Right cardiac atrium (tissue), 5 donors: ENCODE measurements at places on chromosomes 7 and 10.

DNA sequence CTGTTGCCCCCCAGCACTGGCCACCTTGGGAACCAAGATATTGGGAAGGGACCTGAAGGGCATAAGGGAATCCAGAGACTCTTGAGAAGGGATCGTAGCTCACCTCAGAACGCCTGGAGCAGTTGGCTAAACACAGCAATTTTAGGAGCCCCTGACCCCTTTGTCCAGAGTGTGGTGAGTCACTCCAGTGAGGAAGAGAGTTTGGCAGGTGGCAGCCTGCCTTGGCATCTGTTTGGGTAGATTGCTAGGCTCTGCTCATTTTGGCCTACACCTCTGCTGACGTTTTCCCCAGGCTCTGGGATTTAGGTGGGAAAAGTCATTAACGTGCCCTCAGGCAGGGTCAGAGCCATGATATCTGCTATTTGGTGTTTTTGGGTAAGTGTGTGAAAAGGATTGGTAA is 100.6 kb downstream of the GRB10 start:
- no peak for DNase-seq

DNA sequence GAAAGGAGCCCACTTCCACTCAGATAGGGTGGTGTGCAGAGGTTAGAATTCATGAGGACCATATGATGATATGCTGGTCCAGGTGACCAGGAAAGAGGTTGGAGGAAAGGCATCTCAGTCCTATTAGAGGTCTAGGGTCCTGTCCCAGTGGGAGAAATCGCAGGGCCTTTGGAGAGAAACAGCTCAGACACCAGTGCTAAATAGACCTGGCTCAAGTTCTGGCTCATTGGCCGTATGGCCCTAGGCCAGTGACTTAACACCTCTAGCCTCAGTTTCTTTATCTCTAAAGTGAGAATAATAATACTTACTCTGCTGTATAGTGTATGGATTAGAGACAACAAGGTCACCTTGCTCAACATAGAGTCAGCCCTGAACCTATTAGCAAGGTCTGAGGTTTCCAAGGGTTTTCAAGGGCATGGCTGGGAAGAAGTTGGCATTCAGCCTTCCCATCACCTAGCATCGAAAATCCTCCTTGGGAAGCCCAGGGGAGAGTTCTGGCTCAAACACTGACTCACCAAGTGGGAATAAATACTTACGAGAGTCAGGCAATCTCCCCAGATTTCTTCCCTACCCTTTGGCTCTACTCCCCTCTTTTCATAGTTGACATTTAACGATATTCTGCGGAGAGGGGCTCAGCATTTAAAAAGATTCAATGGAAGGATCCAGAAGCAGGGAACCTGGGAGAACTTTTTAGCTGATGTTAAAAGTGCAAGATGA is 473.1 kb upstream of the PODXL start:
- no peak for DNase-seq

DNA sequence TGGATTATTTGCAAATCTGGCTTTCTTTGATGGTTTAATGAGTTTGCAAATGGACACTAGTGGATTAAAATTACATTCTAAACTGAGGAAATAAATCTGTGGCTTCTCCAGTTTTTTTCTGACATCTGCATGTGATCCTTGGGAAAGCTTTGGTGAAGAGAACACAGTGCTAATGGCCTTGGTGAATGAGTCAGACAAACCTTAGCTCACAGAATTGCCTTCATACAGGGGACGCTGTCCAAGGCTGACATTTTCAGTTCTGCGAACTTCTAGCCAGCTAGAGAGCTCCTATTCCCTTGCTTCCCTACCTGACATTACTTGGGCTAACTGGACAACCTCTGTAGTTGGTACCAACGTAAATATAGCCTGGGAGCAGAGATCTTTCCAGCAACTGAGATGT is 21.2 kb downstream of the BMPER start:
- no peak for DNase-seq

DNA sequence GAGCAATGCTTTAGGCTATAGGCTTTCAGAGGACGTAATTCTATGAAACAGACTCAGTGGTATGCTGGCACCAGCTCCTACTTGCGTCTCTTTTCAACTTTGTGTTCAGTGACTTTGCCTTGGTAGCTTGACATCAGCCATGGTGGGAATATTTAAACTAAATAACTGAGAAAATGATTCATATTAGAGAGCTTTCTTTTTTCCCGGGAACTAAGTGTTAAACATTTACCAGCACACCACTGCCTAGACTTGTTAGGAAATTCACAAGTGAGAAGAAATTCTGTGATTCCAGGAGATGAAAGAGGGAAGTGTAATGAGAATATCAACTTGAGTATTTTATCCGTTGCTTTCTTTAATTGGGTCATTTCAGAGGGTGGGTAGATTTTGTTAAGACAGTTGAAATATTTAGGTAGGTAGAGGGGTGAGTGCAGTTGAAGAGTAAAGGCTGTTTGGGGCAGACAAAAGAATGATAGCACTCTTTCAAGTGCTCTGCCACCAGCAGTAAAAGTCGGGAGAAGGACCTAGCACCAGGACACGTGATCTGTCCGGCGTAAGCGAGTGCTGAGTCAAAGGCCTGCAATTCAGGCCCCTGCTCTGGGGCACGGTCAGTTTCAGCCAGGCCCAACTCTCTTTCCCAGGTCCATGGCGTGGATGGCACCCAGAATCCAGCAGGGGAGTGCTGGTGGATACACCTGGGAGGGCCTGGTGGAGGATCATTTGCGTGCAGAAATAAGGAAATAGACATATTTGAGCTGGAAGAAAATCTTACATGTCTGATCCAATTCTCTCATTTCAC is 206.3 kb downstream of the SNX10 start:
- DNase-seq = no peak

DNA sequence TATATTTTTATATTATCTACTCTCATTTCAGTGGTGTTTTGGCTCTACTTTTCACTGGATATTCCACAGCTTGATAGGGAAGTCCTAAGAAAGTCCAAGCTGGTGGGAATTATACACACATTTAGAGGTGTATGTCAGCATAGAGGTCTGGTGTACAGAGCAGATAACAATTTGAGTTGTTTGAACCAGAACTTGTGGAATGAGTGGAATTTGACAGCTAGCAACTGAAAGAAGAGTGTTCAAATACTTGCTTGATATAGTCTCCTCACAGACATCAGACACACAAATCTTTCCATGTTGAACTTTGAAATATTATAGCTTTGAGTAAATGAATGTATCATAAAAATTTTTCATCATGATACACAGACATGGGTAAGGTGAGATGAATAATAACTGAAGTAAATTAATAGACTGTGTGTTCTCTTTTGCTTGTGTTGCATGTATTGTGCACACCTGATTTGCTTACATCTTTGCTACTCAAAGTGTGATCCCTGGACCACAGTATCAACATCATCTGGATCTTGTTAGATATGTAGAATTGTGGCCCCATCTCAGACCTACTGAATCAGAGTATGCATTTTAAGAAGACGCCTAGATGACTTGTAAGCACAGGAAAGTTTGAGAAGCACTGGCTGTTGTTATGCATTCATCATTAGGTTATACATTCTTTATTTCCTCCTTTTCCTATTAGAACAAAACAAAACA is 91.5 kb downstream of the ABCA13 start:
- DNase-seq = no peak

- no peak for DNase-seq
Measured at GRCh38 chr10:61465901-61466632, 12.9 kb upstream of the TMEM26 start.

GRCh38 chr7:69714886-69715576 is 116.8 kb downstream of the AUTS2 start:
- no peak for DNase-seq

GRCh38 chr7:79820387-79820786 is 314.2 kb upstream of the GNAI1 start:
- DNase-seq = peak; percentile 68

DNA sequence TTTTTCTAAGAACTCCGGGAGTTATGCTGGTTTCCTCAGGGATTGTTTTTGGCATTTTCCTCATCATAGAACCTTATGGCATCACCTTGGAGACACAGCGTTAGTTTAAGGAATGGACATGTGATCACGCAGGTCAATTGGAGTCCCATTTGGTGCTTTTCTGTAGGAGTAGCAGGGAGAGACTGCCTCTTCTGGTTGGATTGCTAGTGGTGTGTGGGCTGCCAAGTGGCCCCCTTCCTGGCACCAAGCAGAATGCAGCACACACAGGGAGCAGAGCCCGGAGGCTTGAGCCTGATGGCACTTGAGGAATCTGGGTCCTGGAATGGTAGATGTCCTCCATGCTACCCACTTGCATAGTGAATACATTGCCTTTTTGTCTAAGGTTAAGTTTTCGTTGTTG is 57.9 kb downstream of the SDK1 start:
- no peak for DNase-seq

GRCh38 chr10:85575441-85575840 is 791.2 kb downstream of the GRID1 start:
- no peak for DNase-seq

GRCh38 chr7:33694006-33694405 is 211.3 kb upstream of the BMPER start:
- no peak for DNase-seq

DNA sequence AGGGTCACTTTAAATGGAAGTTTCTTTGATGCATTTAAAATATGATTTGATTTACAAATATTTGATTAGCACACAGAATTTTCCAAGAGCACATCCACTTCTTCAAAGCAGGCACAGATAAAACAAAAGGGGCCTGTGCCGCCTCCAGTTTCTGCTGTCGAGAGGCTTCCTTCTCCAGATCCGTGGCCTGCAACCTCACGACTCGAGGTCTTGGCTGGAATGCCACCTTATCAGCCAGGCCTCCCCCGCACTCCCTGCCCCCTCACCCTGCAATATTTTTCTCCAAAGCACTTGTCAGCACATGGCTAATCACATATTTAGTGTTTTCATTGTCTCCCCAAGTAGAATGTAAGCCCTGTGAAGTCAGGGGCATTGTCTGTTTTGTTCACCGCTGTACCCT is 12.5 kb downstream of the PYROXD2 start:
- DNase-seq = no peak

GRCh38 chr7:142784716-142785115 is 13.9 kb downstream of the PRSS2 start:
- no peak for DNase-seq

DNA sequence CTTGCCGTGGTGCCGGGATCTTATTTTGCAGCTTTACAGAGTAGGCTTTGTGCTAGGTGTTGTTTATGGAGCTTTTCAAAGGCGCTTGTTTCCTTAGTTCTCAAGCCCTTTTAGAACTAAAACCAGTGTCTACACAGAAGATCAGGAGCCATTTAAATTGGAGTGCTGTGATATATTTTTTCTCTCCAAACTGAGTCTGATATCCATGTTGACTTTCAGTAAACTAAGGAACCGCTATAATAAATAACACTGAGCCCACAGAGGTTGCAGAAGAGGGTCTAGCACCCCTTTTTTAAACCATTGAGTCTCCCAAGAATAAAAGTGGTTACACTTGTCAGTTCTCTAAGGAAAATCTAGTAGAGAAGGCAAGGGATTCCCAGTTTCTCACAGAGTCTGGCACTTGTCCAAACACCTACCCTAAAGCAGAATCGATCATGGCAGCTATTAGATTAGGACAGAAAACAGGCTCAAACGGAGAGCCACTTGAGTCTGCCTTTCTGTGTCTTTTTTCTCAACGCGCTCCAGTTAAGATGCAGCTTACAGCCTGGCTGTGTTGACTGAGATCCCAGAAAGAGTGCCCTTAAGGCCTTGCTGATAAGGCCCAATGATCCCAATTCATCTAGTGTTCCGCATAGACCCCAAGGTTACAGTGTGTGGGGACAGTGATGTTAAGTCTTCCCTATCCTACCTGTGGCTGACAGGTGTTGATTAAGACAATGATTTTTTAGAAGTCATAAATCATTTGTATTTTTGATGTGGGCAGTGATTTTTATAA is 804 bp downstream of the TMEM106B start:
- DNase-seq = no peak

GRCh38 chr10:9076066-9076465 is 1021.6 kb downstream of the GATA3 start:
- no peak for DNase-seq

DNA sequence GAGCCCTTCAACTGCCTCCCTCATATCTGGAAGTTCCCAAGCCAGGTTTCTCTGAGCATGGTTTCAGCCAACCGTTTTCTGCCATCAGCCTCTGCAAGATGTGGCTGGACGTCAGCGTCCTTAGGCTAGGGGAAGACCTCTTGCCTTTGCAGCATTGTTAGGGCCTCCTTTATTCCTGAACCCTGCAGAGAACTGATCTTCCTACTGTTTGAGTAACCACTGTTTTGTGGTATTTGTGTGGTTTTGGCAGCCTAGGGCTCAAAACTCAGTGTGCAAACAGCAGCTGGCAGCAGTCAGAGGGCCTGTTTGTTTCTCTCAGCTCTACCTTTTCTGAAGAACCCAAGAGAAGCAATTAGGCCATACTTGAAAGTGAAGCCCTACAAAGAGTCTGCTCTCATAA is 83.4 kb upstream of the SEMA3E start:
- no peak for DNase-seq

GRCh38 chr7:18721429-18721828 is 225.9 kb downstream of the HDAC9 start:
- no peak for DNase-seq

GRCh38 chr7:90025771-90026170 is 128.5 kb upstream of the STEAP1 start:
- no peak for DNase-seq

- DNase-seq = no peak
Measured at GRCh38 chr7:50226145-50226544, 78.4 kb upstream of the IKZF1 start.

DNA sequence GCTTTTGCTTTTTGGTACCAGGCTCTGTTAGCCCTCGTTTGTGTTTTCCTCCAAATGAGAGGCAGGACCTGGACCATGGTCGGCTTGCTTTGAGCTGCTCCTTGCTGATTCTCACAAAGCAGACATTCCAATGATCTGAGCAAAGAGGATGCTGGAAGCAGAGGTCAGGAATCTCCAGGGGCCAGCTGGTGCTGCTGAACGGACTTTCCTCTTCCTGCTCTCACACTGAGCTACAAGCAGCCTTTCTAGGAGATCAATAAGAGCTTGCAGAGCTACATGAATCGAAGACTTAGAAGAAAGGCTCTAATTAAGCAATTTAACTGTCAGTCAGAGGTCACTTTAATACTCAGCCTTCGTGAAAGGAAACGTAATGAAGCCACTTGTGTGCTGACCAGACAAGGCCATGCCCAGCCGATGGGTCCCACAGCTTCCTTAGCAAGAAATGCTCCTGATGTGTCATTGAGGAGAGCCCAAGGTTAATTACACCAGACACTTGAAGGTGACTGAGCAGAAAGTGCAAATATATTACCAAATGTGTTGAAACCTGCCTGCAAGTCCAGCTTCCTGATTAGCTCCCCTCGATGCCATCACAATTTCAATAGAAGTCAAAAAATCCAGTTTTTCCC is 151.3 kb upstream of the RSU1 start:
- DNase-seq = peak; percentile 63

GRCh38 chr10:105358911-105359310 is 717.8 kb downstream of the SORCS3 start:
- no peak for DNase-seq

DNA sequence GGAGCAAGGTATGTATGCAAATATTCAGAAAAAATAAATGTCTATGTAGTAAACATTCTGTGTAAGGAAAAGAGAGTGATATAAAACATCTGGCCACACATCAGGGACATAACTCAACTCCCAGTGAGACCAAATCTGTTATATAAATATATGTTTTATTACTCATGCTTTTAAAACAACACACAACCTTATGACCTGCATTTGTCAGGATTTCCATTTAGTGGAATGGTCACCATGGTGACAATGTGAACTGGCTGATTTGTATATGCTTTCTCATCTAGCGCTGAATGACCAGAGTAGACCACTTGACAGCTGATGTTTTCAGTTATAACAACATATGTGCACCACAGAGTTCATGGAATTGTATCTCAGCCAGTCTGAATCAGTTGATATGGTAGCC is 551.7 kb downstream of the HTR7 start:
- DNase-seq = no peak

- DNase-seq = no peak
Measured at GRCh38 chr10:22427890-22428571, 82.7 kb downstream of the SPAG6 start.
